ENCODE measurements at places on chromosomes 5 and 9.

- DNase-seq, result peak; percentile 47
Observed at GRCh38 chr9:76419782-76420380, 25.7 kb upstream of the RFK start.

- no peak for DNase-seq
Observed at GRCh38 chr9:16515207-16515606, 355.3 kb downstream of the BNC2 start.

DNA sequence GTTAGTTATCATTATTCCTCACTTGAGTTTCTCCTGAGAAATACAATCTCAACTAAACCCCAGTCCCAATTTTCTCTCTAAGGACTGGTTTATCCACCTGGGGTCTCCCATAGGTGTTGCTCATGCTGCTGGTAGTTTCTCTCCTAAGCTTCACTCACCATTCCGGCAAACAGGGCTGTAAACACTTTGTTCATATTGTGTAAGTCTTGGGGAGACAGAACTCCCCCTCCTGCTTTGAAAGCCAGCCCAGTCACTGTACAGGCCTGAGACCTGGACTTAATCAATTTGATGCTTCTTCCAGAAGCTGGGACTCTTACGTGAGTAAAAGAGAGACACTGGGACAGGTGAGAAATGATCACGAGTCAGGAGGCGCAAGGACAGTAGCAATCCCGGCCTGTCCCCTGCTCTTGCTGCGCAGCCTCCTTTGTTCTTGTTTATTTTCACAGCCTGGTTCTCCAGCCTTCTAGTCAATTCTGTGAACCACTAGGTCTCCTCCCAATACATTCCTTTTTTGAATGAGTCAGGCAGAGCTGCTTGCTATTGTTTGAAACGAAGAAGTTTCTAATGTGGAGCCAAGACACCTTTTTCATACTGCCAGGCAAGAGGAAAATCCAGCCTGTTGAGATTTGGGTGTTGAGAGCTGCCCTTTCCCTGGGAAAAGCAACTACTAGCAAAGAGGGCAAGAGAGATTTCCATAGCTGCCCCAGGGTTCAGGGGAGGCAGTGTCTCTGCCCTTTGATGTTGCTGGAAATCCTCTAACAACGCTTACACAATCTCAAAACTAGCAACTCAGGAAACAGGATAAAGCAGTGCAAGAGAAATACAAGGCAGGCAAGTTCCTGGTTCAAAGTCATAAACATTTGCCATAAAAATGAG is 9.2 kb upstream of the SHROOM1 start:
- no peak for DNase-seq

- DNase-seq, result no peak
Observed at GRCh38 chr9:36936498-36936831, 97.6 kb downstream of the PAX5 start.

GRCh38 chr5:36242534-36243485 is 1.1 kb upstream of the NADK2 start:
- no peak for DNase-seq

DNA sequence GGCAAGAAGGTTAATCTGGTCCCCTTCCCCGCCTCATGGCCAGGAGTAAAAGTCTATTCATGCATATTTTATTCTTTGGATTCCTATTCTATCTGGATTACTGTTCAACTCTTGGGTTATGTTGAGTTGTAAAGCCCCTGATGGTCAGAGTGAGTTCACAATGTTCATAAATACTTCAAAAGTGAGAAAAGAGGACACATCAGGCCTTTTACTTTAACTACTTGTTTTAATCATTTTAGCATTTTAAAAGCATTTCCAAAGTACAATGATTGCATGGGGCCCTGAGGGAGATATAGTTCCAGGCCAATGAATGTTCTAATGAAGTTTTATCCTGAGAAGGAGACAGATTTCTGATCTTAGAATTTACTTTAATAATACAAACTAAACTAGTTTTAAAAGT is 93.9 kb downstream of the BOD1 start:
- DNase-seq, result no peak

- DNase-seq, result no peak
Observed at GRCh38 chr5:112125903-112126302, 293.2 kb downstream of the EPB41L4A start.

DNA sequence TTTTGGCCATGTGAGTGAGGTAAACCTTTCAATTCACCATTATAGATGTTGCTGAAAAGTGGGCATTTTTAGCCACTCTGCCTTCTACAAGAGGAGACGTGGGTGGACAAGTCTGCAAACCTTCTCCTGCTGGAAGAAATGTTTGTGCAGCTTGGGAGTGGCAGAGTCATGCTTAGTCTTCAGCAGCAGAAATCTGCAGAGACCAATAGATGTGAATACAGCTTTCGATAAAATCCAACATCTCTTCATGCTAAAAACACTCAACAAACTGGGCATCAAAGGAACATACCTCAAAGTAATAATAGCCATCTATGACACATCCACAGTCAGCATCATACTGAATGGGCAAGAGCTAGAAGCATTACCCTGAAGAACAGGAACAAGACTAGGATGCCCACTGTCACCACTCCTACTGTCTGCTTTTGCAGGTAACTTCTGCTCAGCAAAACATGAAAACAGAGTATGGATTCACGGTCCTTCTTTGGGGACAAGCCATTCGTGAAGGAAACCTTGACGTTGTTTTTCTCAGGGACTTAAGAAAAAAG is 91.3 kb downstream of the RALGPS1 start:
- no peak for DNase-seq

- no peak for DNase-seq
Observed at GRCh38 chr9:71733176-71733575, 35.1 kb downstream of the CEMIP2 start.

GRCh38 chr5:1138445-1139245 is 26.8 kb upstream of the SLC12A7 start:
- DNase-seq, result no peak

DNA sequence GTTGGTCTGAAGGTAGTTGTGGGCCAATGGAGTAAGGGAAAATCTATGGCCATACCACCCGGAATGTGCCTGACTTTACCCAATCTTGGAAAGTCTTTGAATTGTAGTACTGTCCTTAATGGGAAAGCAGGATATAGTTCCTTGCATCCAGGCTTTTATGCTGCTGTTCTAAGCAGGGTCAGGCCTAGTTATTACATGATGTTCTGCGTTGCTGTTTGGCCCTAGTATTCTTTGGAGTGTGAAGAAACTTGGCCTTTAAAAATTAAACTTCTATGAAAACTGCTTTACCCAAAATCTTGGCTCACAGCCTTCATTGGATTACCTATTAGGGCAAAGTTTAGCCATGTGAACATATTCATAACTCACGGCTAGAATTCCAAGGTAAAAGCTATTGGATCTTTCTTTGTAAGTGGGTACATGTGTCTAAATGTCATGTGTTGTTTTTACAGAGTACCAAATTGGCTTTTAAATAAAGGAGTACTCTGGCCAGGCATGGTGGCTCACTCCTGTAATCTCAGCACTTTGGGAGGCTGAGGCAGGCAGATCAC is 211.1 kb downstream of the DTWD2 start:
- no peak for DNase-seq

DNA sequence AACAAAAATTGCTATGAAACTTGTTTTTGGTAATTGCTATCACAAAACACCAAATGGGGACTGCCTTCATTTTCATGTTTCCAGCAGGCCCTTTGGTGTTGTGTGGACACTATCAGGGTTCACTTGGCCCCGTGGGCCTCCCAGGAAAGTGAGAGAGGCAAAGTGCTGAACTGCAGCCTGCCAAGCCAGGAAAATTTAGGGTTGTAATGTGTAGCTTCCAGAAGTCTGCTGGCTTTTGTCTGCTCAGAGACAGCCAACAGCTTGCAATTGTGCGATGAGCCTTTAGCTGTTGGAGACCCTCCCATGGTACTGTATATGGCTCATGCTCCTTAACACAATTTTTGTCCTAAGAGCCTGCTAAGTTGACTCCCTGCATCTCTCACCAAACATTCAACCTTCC is 105.7 kb upstream of the EQTN start:
- DNase-seq, result no peak

GRCh38 chr9:74543145-74543544 is 46.0 kb downstream of the RORB start:
- DNase-seq, result no peak

DNA sequence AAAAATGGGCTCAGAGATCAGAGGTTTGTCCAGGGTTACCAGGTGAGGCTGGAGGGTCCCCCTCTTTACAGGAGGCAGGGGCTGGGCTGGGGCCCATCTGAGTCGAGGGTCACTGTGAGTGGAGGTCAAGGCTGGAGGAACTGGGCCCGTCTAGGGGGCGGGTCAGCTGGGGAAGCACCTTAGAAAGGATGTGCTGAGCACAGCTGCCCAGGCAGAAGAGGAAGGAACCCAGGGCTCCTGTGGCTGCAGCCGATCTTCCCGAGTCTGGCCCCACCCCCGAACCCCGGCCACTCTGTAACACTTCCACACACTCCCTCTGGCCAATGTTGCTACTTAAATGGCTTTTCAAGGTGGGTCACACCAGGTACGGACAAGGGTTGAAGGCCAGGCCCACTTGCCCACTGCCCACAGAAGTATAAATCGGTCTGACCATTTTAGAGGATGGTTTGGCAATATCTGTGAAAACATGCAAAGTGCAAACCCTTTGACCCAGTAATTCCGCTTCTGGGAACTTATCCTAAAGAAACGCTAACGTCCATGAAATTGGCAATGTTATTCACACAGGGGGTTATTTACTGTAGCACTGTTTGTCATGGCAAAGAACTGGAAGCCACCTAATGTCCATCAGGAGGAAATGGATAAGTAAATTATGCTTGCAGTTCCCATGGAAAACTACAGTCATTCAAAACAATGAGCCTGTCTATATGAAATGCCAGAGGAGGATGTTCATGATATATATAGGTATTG is 30.5 kb upstream of the EEIG1 start:
- peak; percentile 18 for DNase-seq

DNA sequence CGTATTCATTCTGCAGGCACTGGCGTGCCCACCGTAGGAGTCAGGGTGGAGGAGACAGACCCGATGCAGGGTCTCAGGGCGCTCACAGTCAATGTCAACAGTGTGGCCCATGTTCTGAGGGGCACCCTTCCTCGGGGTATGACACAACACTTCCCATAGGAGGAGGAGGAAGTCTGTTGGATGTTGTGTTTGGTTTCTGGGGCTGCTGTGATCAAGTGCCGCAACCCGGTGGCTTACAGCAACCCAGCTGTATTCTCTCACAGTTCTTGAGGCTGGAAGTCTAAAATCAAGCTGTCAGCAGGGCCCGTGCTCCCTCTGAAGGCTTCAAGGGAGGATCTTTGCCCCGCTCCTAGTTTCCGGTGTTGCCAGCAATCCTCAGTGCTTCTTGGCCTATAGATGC is 5.6 kb upstream of the HNRNPAB start:
- no peak for DNase-seq

DNA sequence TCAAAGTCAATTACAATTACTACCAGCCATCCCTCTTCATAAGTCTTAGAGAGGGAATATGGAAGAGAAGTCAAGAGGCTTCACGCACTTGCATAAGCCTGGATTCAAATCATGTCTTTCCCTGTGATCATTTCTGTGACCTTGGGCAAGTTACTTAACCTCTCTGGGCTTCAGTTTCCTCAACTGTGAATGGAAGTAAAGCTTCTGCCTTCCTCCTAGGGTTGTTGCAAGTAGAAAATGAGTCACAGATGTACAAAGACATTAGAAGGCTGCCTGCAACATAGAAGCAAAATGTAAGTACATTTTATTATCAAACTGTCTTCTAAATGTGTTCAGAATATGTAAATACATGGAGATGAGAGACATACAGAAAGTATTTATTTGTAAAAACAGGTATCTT is 42.3 kb upstream of the SEMA6A start:
- DNase-seq, result no peak

DNA sequence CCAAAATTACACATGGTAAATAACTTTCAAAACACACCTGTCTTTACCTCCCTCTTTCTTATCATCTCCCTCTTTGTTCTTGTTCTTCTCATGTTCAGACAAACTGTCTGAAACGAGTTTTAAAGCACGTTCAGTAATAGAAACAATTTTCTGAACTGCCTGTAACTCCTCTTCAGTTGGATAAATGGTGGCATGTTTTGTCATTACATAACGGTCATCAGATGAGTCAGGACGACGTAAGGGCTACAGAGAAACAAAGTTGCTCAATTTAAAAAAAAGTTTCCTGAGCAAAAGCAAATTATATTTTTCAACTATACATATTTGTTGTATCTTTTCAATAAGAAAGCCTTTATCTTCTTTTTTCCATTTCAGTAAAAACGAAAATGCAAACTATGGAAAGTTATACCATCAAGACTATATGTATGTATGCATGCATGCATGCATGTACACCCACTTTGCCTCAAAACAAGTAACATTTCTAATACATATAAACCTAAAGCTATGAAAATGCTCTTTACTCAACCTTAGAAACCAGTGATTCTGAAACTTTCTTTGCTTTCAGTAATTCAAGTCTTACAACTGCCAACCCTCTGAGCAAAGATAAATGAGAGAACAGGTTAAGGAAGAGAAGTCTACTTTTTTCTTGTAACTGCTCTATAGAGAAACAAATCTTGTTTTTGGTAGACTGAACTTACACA is 56.0 kb downstream of the ZFR start:
- no peak for DNase-seq

DNA sequence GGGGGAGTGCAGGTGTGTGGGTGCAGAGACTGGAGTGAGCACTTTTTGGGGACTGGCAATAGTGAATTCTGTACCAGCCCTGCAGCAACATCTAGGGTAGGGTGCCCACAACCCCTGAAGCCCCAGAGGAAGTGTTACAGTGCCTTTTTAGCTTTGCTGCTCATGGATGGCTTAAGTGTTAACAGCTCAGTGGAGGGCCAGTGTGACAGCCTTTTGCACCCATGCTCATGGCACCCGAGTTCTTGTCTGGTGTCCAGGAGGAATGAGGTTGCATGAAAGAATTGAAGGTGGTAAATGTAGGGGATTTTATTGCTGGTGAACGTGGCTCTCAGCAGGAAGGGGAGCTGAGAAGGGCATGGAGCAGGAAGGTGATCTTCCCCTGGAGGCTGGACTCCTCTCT is 107.3 kb downstream of the MRPL36 start:
- no peak for DNase-seq

DNA sequence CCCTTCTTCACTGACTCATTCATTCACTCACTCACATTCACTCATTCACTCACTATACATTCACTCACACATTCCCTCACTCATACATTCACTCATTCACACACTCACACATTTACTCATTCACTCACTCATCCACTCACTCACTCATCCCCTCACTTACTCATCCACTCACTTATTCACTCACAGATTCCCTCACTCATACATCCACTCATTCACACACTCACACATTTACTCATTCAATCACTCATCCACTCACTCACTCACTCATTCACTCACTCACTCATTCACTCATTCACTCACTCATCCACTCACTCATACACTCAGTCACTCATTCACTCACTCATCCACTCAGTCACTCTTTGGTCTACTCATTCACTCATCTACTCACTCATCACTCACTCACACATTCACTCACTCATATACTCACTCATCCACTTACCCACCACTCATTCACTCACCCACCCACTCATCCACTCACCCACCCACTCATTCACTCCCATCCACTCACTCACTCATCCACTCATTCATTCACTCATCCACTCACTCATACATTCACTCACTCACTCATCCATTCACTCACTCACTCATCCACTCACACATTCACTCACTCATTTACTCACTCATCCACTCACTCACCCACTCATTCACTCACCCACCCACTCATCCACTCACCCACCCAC is 27.2 kb downstream of the WNK2 start:
- no peak for DNase-seq
